ENCODE measurements at places on chromosomes 7 and 10.

GRCh38 chr7:14403587-14403986 lies 414.1 kb upstream of the ETV1 start:
- no peak overlapping the region for H3K27ac ChIP-seq
- no peak overlapping the region for H3K4me3 ChIP-seq
- DNase-seq = no peak
- H3K4me1 ChIP-seq = peaks cover 3% of the 10 kb centered on the region
- no peaks in the 10 kb centered on the region for H3K36me3 ChIP-seq

DNA sequence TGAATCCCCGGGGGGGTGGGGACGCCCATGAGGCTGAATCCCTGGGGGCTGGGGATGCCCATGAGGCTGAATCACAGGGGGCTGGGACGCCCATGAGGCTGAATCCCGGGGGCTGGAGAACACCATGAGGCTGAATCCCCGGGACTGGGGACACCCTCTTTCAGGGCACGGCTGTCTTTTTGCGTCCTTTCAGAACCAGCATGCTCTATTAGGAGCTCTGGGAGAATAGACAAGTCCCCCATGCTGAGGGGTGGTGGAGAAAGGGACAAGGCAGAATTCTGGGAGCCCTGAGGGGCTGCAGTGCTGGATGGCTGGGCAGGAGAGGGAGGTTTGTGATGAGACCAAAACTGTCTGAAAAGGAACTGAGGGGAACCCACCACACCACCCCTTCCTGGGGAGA lies 257.3 kb upstream of the TCERG1L start:
- H3K27ac ChIP-seq = no peak overlapping the region
- no peaks in the 10 kb centered on the region for H3K4me1 ChIP-seq
- H3K27me3 ChIP-seq = peaks cover 2% of the 10 kb centered on the region
- H3K4me3 ChIP-seq = no peak overlapping the region
- H3K36me3 ChIP-seq = peaks cover 5% of the 10 kb centered on the region

GRCh38 chr10:98642281-98642680 lies 195.5 kb upstream of the HPS1 start:
- DNase-seq = no peak
- H3K4me1 ChIP-seq = no peaks in the 10 kb centered on the region
- no peaks in the 10 kb centered on the region for H3K27me3 ChIP-seq
- H3K4me3 ChIP-seq = no peak overlapping the region
- H3K36me3 ChIP-seq = no peaks in the 10 kb centered on the region

GRCh38 chr10:69439813-69440506 lies 11.3 kb upstream of the TSPAN15 start:
- no peak overlapping the region for H3K4me3 ChIP-seq
- H3K36me3 ChIP-seq = peaks cover 5% of the 10 kb centered on the region
- H3K27ac ChIP-seq = no peak overlapping the region
- peaks cover 37% of the 10 kb centered on the region for H3K4me1 ChIP-seq

DNA sequence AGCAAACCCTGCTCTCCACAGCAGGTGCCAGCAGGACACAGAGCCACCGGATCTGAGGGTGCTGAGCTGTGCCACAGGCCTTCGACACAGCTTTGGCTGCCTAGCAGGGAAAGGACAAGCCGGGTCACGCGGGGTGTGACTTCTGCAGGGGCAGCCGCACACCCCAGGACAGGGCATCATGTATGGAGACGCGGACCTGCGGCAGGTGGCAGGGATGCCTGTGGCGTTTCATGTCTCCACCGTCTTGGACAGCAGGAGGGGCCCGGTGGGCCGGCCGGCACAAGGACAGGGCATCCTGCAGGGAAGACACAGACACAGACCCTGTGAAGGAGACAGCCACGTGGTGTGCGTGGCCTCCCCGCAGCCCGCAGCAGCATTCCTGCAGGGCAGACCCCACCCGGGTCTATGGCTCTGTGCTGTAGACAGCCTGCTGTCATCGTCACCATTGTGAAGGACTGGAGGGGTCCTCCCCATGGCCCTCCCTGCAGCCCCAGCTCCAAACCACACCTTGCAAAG lies 109.2 kb downstream of the PDGFA start:
- H3K36me3 ChIP-seq = peaks cover 7% of the 10 kb centered on the region
- H3K4me1 ChIP-seq = no peaks in the 10 kb centered on the region
- no peak overlapping the region for H3K27ac ChIP-seq
- DNase-seq = no peak

DNA sequence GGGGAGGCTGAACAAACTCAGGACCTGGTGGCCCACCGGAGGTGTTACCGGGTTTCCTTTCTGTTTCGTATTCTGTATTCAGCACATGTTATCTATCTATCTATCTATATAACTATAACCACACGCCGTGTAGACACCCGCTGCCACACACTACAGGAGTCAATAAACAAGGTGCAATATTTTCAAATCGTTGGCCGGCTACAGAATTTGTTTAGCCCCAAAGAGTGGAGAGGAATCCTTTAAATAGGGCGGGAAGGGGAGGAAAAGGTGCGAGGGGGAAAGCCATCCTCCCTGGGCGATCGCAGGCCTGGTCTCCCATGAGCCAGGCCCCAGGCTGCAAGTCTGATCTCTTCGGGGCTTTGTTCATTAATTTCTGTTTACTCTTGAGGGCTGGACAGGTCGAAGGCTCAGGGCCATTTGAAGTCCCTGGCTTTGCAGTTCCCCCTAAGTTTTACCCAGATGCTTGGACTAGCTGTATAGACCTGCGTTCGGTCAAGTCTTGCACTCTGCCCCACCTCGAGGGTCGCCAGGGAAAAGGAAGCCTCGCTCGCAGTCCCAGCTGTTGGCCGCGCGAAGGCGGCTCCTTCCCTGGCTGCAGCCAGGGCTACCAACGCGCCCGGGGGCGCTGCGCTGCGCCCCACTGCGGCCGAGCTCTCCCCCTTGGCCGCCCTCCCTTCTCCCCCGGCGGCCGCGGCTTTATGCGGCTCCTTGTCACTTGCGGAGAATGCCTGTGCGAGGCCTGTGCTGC lies 3.8 kb downstream of the NKX2-3 start:
- H3K4me3 ChIP-seq = peak overlapping the region; percentile 65
- peaks cover 62% of the 10 kb centered on the region for H3K27me3 ChIP-seq
- no peak overlapping the region for H3K27ac ChIP-seq
- H3K36me3 ChIP-seq = no peaks in the 10 kb centered on the region
- H3K4me1 ChIP-seq = peaks cover 10% of the 10 kb centered on the region
- no peak for DNase-seq

DNA sequence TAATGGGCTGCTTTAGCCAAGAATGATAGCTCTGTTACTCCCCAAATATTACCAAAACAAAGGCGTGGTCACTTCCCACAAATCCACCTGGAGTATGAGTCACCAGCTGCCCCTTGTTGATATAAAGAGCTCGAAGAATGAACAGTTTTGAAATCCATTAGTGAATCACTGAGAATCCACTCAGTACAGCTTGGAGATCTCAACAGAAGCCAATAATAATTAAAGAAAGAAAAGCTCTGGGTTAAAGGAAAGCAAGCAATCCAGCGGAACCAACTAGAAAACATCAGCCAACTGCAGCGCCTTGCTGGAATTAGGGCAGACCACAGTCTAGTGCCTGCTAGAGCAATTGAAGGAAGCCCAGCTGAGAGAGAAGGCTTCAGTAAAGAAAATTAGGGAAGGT lies 576.0 kb upstream of the C7orf33 start:
- H3K36me3 ChIP-seq = no peaks in the 10 kb centered on the region
- no peak overlapping the region for H3K4me3 ChIP-seq
- H3K4me1 ChIP-seq = no peaks in the 10 kb centered on the region
- no peaks in the 10 kb centered on the region for H3K27me3 ChIP-seq
- no peak overlapping the region for H3K27ac ChIP-seq
- no peak for DNase-seq

DNA sequence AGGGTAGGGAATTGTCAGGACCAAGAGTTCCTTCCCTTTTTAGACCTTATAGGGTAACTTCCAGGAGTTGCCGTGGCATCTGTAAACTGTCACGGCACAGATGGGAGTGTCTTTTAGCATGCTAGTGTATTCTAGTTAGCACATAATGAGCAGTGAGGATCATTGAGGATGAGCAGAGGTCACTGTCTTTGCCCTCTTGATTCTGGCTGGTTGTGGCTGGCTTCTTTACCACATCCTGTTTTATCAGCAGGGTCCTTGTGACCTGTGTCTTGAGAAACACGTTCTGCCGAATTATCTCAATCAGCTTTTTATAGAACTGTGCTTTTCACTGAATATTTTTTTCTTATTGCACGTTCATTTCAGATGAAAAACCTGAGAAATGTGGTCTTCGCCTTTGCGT lies 41.5 kb downstream of the MINPP1 start:
- H3K27me3 ChIP-seq = no peaks in the 10 kb centered on the region
- peaks cover 19% of the 10 kb centered on the region for H3K36me3 ChIP-seq
- H3K27ac ChIP-seq = no peak overlapping the region
- no peak for DNase-seq

GRCh38 chr10:127082651-127083050 lies 113.7 kb downstream of the INSYN2A start:
- H3K4me3 ChIP-seq = no peak overlapping the region
- H3K36me3 ChIP-seq = peaks cover 9% of the 10 kb centered on the region
- no peak for DNase-seq
- no peak overlapping the region for H3K27ac ChIP-seq
- H3K4me1 ChIP-seq = no peaks in the 10 kb centered on the region

DNA sequence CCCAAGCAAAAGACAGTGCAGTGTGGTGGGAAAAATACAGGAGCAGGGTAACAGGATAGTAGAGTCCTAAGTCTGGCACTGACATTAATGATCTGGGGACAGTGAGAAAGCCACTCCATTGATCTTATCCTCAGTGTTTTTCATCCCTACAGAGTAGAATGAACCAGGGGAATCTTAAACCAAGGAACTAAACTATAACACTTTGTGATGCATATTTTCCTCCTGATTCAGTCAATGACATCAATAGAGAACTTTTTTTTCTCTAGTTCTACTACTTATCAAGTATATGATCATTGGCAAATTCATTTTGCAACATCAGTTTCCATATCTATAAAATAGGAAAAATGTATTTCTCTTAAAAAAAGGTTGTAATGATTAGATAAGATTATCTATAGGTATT lies 151.1 kb downstream of the TMEM26 start:
- H3K36me3 ChIP-seq = peaks cover 5% of the 10 kb centered on the region
- no peak overlapping the region for H3K27ac ChIP-seq
- no peaks in the 10 kb centered on the region for H3K27me3 ChIP-seq
- H3K4me1 ChIP-seq = no peaks in the 10 kb centered on the region

- no peak overlapping the region for H3K27ac ChIP-seq
- H3K27me3 ChIP-seq = peaks cover 3% of the 10 kb centered on the region
- no peaks in the 10 kb centered on the region for H3K36me3 ChIP-seq
- H3K4me3 ChIP-seq = no peak overlapping the region
- DNase-seq = no peak
- no peaks in the 10 kb centered on the region for H3K4me1 ChIP-seq
Measured at GRCh38 chr10:44180321-44181168, 204.4 kb downstream of the CXCL12 start.

DNA sequence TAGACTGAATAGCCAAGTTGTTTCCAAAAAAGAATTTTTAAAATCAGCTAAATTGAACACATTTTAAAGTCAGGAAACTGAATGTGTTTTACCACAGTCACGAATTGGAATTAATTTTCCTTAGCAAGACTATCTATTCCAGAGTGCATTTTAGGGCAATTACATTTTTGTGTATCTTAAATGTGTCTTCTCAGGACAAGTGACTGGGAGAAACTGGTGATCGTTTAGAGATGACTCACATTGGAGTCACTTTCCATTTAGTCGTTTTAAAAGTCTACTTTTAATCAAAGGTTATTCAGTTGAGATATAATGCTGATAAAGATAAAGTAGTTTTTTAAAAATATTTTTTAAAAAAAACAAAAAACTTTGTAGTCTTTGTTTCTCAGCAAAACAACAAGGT lies 191.7 kb upstream of the SLC26A5 start:
- H3K36me3 ChIP-seq = no peaks in the 10 kb centered on the region
- H3K27me3 ChIP-seq = no peaks in the 10 kb centered on the region
- no peak overlapping the region for H3K4me3 ChIP-seq
- DNase-seq = no peak
- H3K4me1 ChIP-seq = peaks cover 5% of the 10 kb centered on the region

DNA sequence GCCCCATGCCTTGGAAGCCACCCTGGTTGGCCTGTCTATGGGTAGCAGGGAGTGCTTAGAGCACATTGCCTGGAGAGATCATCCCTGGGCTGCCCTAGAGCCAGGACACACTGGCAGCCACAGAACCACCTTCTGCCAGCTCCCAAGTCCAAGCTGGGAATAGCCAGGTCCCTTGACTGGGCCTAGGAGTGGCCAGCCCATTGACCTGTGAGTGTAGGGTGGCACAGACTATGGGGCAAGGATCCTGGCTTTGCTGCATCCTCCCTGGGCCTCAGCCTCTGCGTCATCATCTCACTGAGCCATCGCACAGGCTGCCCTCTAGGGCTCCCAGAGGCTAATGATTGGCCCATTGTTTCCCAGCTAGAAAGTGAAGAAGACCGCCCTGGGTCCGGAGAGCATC lies 7.0 kb downstream of the AQP1 start:
- peaks cover 3% of the 10 kb centered on the region for H3K27me3 ChIP-seq
- no peaks in the 10 kb centered on the region for H3K36me3 ChIP-seq
- no peak overlapping the region for H3K4me3 ChIP-seq
- peak; percentile 8 for DNase-seq

- no peak for DNase-seq
- H3K36me3 ChIP-seq = no peaks in the 10 kb centered on the region
Measured at GRCh38 chr10:14584661-14585060, 190.0 kb downstream of the FAM107B start.

GRCh38 chr7:16084370-16084769 lies 337.0 kb downstream of the CRPPA start:
- no peaks in the 10 kb centered on the region for H3K36me3 ChIP-seq
- no peaks in the 10 kb centered on the region for H3K27me3 ChIP-seq
- DNase-seq = no peak
- no peak overlapping the region for H3K27ac ChIP-seq

GRCh38 chr7:137656227-137656849 lies 190.4 kb downstream of the DGKI start:
- H3K27ac ChIP-seq = no peak overlapping the region
- peaks cover 5% of the 10 kb centered on the region for H3K4me1 ChIP-seq
- no peaks in the 10 kb centered on the region for H3K36me3 ChIP-seq
- no peak overlapping the region for H3K4me3 ChIP-seq

DNA sequence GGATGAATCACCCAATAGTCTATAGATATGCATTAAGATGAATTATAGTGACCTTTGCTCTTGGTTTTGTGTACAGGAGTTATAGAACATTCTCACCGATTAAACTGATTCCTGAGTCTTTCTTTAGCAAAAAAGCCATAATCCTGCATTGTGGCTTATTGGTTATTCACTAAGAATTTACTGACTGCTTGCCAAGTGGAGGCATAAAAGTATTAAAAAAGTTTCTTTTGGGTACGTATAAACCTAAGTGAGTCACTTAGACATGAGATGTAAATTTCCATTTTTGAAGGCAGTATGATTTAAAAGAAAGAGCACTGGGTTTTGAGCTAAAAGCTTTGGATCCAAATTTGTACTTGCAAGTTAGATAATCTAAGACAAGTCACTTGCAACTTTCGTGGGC lies 100.7 kb downstream of the CDK6 start:
- H3K27ac ChIP-seq = no peak overlapping the region
- DNase-seq = no peak
- no peaks in the 10 kb centered on the region for H3K36me3 ChIP-seq
- H3K4me3 ChIP-seq = no peak overlapping the region
- peaks cover 2% of the 10 kb centered on the region for H3K27me3 ChIP-seq
- H3K4me1 ChIP-seq = peaks cover 6% of the 10 kb centered on the region

GRCh38 chr10:132559538-132559937 lies 22.0 kb downstream of the INPP5A start:
- peak overlapping the region; percentile 19 for H3K27ac ChIP-seq
- H3K4me3 ChIP-seq = no peak overlapping the region
- DNase-seq = no peak
